ENCODE measurements at places on chromosomes 1 and 21.

DNA sequence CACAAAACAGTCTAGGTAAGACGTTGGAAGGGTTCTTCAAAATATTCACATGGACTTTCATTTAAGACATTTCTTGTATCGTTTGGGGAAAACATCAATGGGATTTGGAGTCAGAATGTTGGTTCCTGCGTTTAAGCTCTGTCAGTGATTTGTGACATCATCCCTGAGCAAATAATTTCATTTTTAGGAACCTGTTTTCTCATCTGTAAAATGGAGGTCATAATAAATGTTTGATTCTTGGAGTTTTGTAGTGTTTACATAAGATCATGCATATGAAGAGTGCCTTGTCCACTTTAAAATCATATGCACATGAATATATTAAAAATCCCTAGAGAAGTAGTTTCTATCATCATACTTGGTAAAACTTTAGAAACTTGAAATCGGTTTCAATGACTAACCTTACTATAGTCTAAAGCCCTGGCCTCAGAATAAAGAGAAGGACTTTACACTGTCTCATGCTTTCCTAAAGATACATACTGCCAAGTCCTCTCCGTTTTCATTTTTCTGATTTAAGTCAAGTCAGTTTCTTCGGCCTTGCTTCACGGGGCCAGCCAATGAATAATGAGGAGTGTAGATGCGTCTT is 178.4 kb downstream of the ADSS2 start:
- DNase-seq, result no peak

- DNase-seq, result no peak
Measured at GRCh38 chr1:201769966-201770365, 59.0 kb upstream of the IPO9 start.

DNA sequence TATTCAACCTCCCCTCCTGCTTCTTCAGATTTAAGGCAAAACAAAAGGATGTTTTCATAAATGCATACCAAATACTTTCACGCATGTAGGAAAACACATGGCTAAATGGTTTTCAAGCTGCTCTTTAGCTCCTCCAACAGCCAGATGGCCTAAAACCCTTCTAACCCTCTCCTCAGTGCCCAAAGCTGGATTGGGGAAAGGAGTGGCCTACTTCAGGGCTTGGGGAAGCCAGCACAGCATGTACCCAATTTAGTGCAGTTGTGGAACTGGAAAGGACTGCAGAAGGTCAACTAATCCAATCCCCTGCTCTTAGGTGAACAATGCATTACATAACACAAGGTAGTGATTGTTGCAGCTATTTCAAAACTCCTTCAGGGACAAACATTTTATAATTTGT is 9.3 kb downstream of the F5 start:
- no peak for DNase-seq

DNA sequence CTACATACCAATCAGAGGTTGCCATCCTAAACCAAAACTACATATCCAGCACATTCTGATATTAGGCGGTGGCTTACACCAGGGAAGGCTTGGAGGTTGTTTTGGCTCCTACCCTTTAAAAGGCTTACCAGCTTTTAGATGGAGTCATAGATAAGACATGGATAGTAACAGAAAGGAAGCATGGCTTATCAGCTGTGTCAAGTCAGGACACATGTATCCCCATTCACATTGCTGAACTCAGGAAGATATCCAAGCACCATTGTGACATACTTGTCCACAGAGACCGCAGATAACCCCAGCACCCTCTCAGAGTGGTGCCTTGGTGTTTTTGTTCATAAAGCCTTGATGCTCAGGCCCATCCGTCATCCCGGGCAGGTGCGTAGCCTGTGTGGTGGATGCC is 39.7 kb downstream of the ADARB1 start:
- no peak for DNase-seq

GRCh38 chr1:180912211-180912800 is 391 bp upstream of the KIAA1614 start:
- DNase-seq, result no peak

DNA sequence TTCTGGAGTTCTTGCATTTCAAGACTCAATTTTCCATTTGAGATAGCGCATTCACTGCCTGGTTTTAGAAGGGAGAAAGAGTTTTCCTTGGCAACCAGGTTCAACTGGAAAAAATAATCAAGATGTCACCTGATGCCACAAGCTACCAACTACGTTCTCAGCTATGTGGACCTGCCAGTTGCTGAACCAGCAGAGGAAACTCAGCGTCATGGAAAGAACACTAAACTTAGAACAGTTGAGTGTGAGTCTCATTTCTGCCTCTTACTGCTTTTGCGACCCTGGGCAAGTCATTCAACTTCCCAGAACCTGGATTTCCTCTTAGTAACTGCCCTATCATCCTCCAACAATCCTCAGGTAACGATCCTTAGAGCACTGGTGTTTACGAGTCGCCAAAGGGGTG is 373.0 kb upstream of the ESRRG start:
- no peak for DNase-seq
